ENCODE measurements at places on chromosomes 12 and 14.

GRCh38 chr12:88036353-88036965 lies 7.3 kb upstream of the C12orf50 start:
- DNase-seq: no peak

DNA sequence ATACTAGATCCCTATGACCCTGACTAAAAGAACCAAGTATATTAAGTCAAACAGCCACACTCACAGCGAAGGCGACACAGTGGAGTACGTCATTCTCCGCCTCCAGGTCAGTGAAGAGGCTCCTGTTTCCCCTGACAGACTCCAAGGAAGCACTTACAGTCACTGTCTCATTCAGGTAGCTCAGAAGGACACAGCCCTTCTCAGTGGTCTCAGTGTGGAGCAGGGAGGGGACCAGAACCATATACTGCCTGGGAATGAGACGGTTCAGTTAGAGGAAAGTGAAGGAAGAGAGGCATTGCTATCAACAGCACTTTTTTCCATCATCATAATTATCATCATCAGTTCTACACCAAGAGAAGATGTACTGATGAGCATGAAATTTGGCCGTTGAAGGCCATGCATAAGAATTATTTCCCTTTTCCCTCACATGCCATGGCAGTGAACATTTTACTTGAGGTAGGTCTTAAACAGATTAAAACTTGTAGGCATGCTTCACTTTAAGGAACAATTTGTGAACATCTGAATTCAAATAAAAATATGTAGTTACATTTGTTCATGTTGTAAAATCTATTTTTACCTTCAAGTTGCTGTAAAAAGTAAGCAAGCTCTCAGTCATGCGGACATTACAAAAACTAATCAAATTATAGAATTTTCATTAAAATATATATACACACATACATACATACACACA lies 2.3 kb downstream of the A2M start:
- no peak for DNase-seq

DNA sequence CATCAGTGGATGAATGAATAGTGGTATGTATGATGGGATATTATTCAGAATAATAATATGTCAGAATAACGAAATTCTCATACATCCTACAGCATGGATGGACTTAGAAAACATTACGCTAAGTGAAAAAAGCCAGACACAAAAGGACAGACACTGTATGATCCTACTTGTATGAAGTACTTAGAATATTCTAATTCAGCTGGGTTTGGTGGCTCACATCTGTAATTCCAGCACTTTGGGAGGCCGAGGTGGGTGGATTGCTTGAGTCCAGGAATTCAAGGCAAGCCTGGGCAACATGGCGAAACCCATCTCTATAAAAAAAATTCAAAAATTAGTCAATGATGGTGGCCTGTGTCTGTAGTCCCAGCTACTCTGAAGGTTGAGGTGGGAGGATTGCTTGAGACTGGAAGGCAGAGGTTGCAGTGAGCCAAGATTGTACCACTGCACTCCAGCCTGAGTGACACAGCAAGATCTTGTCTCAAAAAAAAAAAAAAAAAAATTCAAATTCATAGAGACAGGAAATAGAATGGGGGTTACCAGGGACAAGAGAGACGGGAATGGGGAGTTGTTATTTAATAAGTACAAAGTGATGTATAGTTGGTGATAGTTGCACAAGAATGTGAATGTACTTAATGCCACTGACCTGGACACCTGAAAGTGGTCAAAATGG lies 132.3 kb downstream of the CHST11 start:
- DNase-seq: no peak

DNA sequence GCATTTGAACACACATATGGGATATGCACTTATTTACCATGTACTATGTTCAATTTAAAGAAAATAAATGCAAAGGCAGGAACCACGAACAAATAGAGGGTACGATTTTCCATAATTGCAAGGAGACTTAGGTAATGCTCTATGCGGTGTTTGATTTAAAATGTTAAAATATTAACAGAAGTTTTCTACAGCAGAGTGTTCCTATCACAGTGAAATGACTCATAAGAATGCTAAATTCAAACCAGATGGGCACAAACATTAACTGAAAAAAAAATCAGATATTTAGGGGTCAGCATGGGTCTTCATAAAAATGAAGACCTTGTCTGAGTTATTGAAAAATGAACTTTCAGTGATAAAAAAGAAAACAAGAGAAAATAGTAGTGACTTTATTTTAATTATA lies 65.4 kb downstream of the LLPH start:
- DNase-seq: no peak

DNA sequence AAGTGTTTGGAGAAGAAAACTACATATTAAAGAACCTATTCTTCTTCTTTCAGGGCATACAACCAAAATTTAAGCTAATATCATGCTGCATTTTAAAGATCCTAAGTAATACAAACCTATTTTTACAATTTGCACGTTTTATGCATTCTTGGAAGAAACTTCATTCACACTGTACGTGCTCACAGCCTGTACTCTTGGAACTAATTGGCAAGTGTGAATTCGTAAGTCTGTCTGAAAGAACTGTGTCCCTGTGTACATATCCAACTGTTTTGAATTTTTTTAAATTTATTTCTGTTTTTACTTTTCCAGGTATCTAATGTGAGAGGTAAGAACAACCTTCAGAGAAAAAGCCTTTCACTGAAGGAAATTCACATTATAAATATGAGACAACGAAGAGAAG lies 347.0 kb downstream of the MDGA2 start:
- no peak for DNase-seq

DNA sequence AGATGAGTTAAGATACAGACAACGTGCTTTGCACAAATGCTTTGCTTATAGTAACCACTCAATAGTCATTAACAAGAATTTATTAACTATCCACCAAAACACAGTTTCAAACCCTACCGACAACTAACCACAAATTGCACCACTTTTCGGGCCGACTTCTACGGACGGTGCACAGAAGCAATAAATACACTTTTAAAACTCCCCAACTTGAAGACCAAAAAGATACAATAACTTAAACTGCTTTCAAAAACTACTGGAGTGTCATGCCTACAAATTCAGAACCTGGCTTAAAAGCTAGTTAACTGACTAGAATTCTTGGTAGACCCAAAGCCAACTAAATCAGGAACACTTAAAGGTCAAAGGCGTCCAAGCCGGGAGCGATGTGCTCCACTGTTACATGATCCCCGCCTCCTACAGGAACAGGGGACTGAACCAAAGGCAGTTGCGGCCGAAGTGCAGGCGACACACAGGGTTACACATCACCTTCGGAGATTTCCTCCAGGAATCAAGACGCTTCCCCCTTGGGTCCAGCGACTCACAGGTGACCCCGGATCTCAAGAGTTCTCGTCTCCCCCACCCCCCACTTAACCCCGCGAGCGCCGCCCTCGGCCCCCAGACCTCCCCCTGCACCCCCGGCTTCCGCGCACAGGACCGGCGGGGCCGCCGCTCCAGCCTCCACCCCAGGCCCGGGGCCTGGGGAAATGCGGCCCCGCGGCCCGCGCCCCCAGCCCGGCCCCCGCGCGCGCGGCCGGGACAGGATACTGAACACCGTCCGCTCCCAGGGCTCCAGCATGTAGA lies 507 bp downstream of the SPTSSA start:
- peak; percentile 63 for DNase-seq

GRCh38 chr14:100592972-100593371 lies 5.8 kb upstream of the BEGAIN start:
- DNase-seq: peak; percentile 39

- no peak for DNase-seq
Observed at GRCh38 chr12:68119250-68119649, 40.3 kb downstream of the IFNG start.

- DNase-seq: no peak
Observed at GRCh38 chr12:13197032-13197431, 506 bp downstream of the EMP1 start.

DNA sequence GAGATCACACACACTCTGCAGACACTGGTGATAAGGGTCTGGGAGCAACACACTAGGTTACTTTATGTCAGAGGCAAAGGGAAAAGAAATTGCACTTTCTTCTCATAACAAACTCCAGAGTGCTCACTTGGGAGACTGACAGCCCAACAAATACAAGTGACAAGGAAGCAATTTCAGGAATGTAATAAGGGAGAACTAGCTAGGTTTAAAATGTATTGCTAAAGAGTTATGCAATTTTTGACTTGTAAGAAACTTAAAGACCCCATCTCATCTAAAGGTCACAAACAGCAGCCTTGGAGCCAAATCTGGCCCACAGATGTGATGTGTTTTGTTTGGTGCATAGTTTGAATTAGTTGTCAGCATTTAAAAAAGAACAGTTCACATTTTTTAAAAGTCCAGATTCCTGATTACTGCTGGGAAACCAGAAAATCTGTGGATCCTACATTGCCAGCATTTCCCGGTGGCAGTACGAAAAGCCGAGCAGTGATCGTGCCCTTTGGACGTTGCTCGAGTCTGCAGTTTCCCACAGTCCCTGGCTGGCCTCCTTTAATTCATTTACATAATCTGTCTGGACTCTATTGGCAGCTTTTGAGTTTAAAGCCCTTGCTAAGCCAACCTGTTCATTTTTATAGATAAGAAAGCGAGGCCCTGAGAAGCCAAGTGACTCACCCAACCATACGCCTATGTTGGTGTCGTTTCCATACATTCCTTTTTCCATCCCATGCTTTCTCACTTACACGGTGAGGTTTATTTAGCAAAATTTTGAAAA lies 42.0 kb upstream of the ETV6 start:
- no peak for DNase-seq

GRCh38 chr14:96782436-96782835 lies 14.7 kb upstream of the VRK1 start:
- no peak for DNase-seq

DNA sequence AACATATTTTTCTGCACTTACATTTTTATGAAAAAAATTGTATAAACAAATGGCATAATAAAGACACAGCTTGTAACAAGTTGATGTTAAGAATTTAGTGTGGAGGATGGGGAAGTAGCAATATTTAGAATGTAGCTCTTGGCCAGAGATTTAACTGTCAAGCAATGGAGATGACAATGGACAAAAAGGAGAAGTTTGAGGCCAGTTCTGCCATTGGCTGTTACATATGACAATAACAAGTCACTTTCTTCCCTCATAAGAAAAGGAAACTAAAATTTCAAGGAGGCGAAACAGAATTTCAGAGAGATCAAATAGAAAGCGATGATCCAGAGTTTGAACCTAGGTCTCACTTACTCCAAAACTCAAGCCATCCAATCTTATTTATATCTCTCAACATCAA lies 122.8 kb upstream of the CCDC175 start:
- no peak for DNase-seq

GRCh38 chr12:112711507-112711906 lies 80.0 kb upstream of the RPH3A start:
- no peak for DNase-seq

DNA sequence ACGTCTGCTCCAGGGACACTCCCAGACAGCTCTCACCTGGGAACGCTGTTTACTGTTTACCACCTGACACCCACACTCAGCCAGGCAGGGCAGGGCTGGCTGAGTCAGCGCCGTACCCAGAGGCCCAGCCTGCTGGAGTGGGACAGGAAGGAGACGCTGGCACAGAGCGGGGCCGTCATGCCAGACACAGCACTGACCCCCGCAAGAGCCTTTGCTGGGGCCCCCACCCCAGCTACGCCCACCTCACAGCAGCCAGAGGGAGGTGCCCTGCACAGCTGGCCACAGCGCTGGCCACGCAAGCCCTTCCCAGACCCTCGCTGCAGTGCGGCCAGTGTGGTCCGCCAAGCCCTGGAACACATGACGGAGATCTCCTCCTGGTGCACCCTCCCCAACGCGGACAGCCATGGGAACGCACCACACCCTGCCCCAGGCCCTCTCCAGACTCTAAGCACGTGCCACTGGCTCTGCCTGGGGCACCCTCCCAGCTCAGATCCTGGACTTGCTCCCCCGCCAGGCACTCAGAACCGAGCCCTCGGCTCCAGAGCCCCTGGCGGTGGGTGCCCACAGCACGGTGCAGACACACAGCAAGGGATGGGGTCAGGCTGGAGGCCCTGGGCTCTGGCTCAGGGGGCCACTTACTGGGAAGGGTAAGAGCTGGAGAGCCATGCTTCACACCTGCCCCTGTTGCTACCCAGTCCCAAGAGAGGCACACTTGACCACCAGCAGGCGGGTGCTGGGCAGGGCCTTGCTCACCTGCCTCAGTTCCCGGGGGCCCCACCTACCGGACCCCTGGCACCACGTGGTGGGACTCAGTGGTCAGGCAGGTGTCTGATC lies 5.7 kb downstream of the AHNAK2 start:
- DNase-seq: peak; percentile 91

Data from tibial artery (tissue), 4 donors.